ENCODE measurements at places on chromosomes 2 and 18.

DNA sequence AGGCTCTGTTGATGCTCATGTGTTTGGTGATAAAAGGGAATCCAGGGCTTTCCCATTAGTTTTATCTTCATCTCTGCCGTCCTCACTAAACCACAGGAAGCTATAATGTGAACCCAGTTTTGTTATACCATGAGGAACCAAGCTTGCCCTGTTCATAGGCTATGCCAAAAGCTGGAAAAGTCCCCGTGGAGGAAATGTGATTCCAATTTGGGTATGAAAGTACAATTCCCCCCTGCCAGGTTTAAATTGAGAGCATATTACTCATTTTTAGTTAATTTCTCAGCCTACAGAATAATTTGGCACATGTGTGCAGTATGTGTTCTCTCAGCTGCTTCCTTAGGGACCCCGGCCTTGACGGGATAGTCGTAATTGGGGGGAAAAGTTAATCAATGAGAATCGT lies 327.4 kb downstream of the RND3 start:
- no peak for DNase-seq

DNA sequence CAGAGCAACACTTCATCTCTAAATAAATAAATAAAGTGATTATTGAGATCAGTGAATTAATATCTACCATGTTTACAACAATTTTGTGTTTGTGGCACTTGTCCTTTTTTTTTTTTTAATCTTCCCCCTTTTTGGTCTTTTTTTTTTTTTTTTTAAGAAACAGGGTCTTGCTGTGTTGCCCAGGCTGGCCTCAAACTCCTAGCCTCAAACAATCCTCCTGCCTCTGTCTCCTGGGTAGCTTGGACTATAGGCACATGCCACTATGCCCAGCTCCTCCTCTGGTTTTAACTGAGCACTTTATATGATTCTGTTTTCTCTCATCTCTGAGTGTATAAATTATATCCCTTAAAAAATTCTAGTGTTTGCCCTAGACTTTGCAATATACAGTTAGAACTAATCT lies 30.3 kb downstream of the SLC4A5 start:
- DNase-seq = no peak

DNA sequence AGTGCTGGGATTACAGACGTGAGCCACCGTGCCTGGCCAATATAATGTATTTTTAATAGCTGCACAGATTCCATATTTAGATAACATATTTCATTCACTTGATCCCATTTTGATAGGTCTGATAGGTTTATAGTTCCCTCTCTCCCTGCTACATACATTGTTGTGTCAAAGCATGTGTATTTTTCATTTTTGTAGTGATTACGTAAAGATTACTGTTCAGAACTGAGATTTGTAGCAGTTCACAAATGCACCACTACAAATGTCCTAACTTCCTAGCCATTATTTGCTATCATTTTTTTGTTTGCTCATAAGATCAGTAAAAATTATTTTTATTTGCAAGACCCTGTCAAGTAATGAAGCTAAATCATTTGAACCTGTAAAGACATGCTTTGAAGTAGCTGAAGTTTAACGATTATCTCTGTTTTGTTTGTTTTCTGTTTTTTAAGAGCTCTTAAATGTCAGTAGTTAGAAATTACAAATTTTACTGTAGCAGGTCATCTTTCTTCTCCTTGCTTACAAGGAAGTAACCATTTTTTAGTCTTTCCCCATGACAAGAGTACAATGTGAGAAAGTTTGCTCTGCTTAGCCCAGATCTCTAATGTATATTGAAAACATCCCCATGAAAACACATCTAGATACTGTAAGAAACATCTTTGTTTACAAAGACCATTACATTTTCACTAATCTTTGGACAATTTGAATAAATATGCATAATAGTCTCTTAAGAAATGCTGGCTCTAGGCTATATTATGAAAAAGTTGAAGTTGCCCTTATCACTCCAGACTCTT lies 54.1 kb downstream of the EML4 start:
- DNase-seq = no peak

- no peak for DNase-seq
These were observed 53.5 kb upstream of the ITGB6 start for GRCh38 chr2:160253440-160254188.

- DNase-seq = no peak
These were observed 70.0 kb downstream of the HS1BP3 start for GRCh38 chr2:20580690-20581437.

DNA sequence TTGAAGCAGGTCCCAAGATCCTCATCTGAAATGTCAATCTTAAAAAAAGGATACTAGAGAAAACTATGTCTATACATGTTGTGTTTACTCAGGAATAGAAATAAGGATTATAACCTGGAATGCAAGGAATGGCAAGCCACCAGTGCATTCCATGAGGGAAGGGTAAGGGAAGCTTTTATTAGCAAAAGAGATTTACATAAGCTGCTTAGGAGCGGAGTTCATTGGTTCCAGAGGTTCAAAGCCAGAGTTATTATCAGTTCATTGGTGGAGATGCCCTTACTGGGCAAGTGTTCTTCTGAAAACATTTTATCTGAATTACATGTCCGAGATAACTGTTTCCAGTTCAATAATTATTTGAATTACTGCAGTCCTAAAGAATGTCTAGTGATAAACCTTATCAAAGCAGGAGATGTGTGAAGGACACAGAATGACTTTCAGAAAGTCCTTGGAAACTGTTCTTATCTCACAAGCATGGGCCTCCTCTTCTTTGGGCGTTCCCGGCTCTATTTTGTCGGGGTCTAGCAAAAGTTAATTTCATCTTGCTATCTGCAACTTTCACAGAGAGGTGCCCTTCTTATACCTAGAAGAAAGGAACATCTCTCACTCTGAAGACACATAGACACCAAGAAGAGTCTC lies 23.5 kb downstream of the COMMD1 start:
- DNase-seq = no peak

DNA sequence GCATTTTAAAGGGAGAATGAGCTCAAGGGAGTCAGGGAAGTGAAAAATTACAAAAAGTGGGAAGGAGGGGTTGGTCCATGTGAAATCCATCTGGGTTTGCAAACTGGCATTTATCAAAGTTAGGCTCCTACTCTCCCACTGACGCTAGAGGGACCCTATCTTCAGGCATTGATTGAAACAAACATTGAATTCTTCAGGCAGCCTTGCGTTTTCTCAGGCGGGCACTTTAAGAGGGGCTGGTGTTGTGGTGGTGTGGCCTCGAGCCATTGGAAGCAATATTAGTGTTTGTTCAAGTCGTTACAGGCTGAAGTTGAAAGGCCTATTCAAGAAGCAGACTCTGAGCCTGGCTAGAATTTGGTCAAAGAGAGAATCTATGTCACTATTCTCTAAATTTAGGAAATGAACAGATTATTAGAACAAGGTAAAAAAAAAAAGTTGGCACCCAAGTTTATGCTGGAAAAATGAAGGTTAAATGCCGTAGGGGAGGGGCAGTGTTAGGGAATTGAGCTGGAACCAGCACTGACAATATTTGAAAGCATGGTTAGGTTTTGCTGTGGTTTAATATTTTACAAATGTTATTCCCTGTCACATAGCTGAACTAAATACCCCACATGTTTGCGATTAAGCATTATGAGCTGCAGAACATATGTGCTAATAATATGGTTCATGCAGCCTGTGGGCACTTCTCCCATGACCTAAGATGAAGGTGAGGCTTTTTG lies 36.8 kb downstream of the STON1 start:
- no peak for DNase-seq

- no peak for DNase-seq
These were observed 84.3 kb downstream of the ACSL3 start for GRCh38 chr2:222944971-222945740.

Measured in nephron progenitor cell (in vitro differentiated cells).